ENCODE measurements at places on chromosomes 7 and 10. TPM values are rescaled to one million over a fixed set of nuclear protein-coding genes. Genes with fewer than 3 reads are reported as not detected.

The ACHE gene
- total RNA-seq, result not detected

The SYNPO2L gene
- total RNA-seq, result not detected

The MYO1G gene
- total RNA-seq, result 1.5 TPM

The ASAH2 gene
- total RNA-seq, result 0.34 TPM

The MMD2 gene
- not detected for total RNA-seq

The LANCL2 gene
- total RNA-seq, result 6.1 TPM

The FAM221A gene
- 6.3 TPM for total RNA-seq

The PIK3CG gene
- total RNA-seq, result 9.5 TPM

The CYP2E1 gene
- 1.1 TPM for total RNA-seq

The FEZF1 gene
- total RNA-seq, result not detected

The SCRN1 gene
- total RNA-seq, result 18.8 TPM

The CHST3 gene
- 22.0 TPM for total RNA-seq

The NUTM2B gene
- 1.1 TPM for total RNA-seq

The SOSTDC1 gene
- total RNA-seq, result not detected

The ARHGEF5 gene
- total RNA-seq, result 3.9 TPM

The LEP gene
- total RNA-seq, result 1,039 TPM
